ENCODE measurements at places on chromosomes 13 and 19.

DNA sequence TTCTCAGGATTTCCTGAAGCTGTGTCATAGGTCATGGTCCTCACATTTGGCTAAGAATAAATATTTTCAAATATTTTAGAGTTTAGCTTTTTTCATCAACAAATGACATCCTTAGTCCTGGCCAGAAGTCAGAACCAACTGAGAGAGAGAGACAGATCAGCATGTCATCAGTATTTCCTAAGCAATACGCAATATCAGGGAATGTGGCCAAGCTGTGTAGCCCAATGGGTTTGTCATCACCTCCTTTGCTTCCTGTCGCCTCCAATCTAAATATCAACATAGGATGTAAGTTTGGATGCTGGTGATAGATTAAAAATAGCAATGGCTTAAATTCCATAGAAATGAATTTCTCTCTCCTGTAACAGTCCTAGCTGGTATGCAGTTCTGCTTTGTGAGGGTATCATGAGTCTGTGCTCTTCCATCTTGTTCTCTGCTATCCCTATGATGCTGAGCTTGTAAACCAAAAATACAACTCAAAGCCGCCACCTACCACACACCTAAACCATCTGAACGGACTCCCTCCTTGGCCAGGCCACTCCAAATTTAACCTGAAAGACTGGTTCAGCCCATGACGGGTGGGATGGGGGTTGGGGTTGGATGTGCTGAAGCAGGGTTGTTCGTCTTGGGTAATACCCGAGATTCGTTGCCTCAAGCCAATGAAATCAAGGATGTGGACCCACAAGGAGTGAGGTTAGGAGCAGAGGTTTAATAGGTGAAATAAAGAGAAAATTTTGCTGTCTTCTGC, 10.0 kb upstream of the IGSF23 start:
- DNase-seq, result no peak

DNA sequence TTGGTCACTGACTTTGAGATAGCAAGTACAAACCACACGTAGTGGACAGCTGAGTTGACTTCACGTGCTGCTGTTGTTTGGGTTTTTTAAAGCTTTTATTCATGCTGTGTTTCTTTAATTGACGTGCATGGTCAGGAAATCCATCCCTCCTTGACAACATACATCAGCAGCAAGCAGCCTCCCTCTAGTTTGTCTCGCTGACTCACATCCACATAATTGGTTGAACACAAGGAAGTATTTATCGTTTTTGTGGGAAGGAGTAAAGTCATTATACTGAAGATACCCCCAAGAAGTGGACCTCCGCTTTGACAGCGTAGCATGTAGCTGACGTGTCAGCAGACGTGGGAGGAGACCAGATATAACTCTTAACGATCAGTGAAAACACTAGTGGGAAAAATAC, 355.8 kb downstream of the MYO16 start:
- DNase-seq, result no peak

DNA sequence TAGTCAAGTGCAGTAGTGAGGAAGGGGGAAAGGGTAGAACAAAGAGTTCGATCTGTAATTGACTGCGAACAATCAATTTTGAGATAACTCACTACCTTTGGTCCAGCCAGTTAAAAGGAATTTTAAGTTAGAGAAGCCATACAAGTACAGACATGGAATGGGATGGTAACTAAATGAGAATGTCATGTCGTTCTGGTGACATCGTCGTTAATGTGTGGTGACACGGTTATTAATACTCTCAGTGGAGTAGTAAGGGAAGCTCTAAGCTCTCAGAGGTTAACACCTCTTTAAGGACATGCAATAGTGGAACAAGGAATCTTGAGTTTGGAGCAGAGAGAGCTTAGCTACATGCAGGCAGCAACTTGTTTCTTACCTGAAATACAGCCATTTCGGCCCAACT, 154.9 kb upstream of the KLF12 start:
- no peak for DNase-seq

DNA sequence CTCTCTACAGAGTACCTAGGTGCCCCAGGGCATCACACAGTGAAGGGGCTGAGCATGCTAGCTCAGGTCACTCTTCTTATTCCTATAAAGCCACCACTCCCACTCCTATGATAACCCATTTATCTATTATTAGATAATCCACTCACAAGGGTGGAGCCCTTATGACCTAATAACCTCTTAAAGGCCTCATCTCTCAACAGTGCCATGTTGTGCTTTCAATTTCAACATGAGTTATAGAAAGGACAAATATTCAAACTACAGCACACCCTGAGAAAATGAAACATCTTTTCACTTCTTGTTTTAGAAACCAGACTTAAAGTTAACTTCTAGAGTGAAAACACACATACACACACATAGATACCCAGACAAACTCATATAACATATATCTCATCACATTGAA, 1494.9 kb upstream of the MIR17HG start:
- no peak for DNase-seq

DNA sequence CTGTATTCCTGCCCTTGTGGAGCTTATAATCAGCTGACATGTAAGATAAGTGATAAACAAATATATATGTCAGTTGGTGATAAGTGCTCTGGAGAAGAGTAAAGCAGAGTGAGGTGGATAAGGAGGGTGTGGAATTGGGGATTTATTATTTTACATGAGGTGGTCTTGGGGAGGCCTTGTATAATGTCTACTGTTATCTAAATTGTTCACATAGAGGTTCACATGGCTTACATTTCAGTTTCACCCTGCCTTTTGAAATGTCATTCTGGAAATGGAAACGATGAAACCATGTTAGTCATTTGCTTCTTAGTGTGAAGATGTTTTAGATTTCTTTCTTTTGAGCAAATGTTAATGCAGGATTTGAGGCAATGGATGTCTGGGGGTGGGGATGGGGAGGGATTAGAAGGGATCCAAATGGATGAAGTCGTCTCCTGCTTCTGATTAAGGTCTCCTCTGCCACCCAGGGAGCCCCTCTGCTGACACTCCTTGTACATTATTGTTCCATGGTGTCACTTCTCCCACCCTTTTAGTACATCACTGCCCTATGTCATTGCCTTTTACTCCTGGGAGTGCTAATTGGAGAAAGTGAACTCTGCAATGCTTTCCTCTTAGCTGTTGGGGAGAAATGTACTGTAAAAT, 14.0 kb downstream of the B3GLCT start:
- DNase-seq, result no peak

GRCh38 chr19:44747739-44748425, 626 bp upstream of the BCL3 start:
- no peak for DNase-seq

- DNase-seq, result no peak
Measured at GRCh38 chr13:110454956-110455355, 106.6 kb downstream of the RAB20 start.

DNA sequence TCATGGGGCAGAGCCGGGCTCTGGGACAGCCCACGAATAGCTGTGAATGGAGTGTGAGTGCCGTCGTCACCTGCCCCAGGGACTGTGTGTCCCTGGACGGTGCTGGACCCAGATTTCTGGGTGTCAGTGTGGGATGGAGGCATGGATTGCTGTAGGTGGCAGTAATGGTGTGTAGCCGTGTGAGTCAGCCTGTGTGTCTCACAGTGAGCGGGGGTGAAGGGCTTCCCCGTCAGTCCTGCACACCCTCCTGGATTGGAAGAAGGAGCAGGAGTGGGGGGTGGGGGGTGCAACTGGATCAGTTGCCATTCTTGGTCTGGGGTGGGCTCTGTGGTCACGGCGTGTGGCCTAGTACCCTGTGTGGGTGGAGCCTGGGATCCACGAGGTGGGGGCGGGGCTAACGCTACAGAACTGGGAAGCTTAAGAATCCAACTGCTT, 6.5 kb upstream of the LTBP4 start:
- peak; percentile 39 for DNase-seq

DNA sequence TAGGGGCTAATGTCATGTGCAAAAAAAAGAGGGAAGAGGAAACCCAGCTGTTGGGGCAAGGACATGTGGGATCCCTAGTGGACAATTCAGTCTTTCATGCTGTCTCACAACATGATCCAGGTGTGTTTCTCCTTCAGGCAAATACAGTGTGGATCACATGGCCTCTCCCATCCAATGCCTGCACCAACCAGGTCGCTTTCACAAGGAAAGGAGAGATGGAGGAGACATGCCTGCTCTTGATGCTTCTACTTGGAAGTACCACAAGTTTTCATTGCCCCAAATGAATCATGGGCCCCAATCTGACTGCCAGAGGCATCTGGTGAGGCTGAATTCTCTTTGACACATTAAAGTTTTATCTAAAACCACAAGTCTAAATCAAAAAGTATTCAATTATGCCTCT, 82.1 kb downstream of the DLEU7 start:
- DNase-seq, result no peak

- DNase-seq, result peak; percentile 6
Measured at GRCh38 chr19:53466726-53467484, 628 bp upstream of the ZNF813 start.

DNA sequence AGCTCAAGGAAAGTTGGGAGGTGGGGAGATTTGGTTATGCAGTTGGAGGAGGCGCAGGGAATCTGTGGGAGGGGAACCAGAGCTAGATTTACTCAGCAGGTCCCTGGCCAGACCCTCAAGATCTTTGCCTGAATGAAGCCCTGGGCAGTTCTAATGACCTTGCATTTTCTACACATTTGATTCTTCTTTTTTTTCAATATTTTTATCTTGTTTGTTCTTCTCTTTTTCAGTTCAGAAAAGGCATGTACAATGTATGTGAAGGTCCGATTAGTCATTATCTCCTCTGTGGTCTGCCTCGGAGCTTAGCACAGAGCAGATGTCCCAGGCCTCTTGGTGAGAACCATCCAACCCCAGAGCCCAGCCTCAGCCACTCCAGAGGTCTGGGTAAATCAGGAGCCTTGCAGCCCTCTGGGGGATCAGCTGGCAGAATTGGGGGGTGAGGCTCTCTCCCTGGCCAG, 24.2 kb downstream of the SERP2 start:
- no peak for DNase-seq

- DNase-seq, result no peak
Measured at GRCh38 chr13:20873348-20873747, 29.2 kb downstream of the XPO4 start.

GRCh38 chr19:8304841-8305621, 3.1 kb downstream of the CD320 start:
- no peak for DNase-seq

GRCh38 chr13:86986448-86986847, 684.7 kb upstream of the SLITRK5 start:
- no peak for DNase-seq

- DNase-seq, result no peak
Measured at GRCh38 chr13:106117035-106117434, 418.4 kb downstream of the EFNB2 start.

DNA sequence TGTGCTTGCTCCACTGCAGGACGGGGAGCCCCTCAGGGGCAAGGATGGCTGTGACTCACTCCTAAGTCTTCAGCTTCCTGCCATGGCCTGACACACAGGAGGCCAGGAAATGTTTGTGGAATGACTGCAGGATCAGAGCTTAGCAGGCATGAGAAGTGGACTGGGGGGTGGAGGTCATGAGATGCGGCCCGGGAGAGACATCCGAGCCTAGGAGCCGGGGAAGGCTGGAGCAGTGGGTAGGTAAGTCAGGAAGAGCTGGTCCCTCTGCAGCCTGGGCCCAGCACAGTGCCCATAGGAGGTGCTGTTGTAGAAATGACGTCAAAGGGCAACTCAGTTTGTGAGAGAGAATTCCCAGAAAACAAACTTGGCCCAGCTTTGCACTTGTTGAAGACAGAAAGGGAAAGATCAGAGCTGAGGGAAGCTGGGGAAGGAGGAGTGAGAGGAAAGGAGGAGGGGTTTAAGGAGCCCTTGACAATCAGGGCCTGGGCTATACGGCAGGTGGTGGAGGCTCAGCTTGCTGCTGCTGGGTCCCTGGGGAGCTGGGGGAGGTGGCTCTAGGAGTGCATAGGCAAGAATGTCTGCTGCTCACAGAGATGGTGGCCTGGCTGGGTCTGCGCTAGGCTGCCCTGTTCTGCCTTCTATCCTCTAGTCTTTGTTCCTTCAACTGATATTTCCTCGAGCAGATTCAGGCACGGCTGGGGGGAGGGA, 18.5 kb downstream of the POU2F2 start:
- DNase-seq, result no peak

- DNase-seq, result no peak
Measured at GRCh38 chr13:39563470-39563735, 39.6 kb downstream of the LHFPL6 start.

All from CD8-positive, alpha-beta memory T cell (primary cell).